NCI-H446 treated with DMSO at 0.1 percent for 48 hours (cell line): ENCODE measurements at places on chromosomes 6 and 20.

DNA sequence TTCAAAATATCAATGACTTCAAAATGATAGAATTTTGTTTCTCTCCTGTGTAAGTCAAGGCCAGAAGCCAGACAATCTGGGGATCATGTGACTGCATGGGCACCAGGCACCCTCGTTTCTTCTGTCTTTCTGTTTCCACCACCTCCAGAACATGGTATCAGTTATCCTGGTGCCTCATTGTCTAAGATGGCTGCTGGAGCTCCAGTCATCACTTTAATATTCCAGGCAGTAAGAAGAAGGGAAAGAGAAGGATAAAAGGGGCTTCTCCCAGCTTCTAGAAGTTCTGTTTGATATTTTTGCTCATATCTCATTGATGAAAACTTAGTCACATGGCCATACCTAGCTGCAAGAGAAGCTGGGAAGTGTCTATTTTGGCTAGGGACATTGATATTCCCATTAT lies 25.7 kb downstream of the ZNF341 start:
- DNase-seq: no peak

DNA sequence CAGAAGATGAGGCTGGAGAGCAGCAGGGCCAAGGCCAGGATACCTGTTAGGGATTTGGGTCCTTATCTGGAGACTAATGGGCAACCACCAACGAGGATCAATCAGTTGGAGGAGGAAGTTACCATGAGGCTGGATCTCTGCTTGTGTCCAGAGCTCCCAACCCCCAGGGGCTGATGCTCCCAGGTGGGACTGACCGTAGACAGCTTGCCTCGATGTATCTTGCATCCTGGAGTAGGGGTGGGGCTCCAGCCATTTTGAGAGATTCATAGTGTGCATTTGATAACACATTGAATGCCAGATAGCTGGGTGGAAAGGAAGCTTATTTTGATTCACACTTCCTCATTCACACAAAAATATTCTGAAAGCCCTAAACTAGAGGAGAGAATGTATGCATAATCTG lies 4.6 kb upstream of the RFPL4B start:
- DNase-seq: no peak

DNA sequence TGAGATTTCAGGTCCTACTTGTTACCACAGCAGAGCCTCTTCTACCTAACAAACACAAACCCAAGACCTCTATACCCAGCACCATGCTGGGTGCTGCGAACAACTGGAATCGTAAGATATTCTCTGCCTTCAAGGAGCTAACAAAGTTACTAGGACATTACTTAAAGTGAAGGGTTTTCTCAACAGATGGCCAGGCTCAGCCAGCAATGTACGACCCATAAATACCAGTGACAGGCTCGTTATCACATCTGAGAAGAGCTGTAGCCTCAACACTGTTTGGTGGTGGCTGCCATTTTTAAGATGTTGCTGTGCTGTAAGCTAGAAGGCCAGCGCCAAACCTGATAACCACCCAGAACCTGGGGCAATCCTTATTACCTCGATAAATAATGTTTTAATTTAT lies 406.5 kb downstream of the KIF16B start:
- no peak for DNase-seq

- DNase-seq: no peak
These were observed 133.7 kb downstream of the MYO6 start for GRCh38 chr6:75882734-75883133.
